CD4-positive, alpha-beta T cell treated with Interleukin-17A for 1 hour (primary cell): ENCODE measurements at places on chromosomes 7 and 10.

- no peak for DNase-seq
Observed at GRCh38 chr7:47672977-47673381, 91.1 kb upstream of the TNS3 start.

GRCh38 chr10:46079831-46080585 lies 33.9 kb upstream of the MSMB start:
- DNase-seq = no peak

- DNase-seq = no peak
Observed at GRCh38 chr10:21758696-21759095, 224.7 kb downstream of the MLLT10 start.

DNA sequence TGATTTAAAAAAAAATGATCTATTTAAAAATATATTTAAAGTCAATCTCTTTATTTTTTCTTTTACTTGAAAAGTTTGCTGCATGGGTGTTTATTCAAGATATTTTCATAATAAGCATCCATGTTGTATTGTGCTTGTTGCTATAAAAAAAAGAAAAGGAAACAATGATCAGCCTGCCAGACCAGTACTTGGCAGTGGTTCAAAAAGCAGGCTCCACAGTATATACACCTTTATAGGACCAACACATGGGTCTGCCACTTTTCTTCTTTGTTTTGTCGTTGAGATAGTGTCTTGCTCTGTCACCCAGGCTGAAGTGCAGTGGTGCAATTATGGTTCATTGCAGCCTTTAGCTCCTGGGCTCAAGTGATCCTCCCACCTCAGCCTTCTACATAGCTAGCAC lies 228.0 kb downstream of the TWIST1 start:
- DNase-seq = no peak

DNA sequence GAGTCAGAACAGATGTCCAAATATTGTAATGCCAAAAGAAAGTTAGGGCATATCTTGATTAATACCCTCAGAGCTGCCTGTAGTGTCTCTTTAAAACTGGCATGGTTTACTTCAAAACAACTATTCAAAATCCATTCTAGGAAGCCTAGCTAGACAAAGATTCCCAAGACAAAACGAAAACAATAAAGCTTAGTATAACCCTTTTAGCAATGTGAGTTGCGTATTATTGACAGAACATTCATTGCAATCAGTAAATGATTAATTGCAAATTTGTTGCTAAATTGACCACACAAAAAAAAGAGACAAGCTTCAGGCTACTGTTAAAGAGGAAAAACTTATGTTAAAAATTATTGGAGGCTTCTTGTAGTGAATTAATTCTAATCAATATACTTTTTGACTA lies 406.9 kb downstream of the DGKB start:
- DNase-seq = no peak

DNA sequence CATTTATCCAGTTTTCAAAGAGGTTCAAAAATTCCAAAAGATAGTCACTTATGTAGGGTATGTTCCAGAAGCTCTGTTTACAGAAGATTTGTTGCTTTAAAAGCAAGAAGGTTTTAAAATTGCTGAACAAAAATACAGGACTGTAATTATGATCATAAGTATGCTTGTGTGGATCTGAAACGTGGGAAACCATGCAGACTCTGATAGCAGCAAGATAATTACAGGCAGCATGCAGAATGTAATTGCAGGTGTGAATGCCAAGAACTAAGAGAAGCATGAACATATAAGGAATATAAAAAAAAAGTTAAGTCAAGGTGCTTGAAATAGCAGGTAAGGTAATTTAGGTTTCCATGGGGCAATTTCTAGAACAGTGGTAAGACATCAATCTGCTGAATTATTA lies 405.7 kb downstream of the ARL4A start:
- DNase-seq = no peak
